GM18507 (cell line): ENCODE measurements at places on chromosomes 1 and 21.

GRCh38 chr1:55127827-55128343, 87.3 kb downstream of the USP24 start:
- DNase-seq: no peak

DNA sequence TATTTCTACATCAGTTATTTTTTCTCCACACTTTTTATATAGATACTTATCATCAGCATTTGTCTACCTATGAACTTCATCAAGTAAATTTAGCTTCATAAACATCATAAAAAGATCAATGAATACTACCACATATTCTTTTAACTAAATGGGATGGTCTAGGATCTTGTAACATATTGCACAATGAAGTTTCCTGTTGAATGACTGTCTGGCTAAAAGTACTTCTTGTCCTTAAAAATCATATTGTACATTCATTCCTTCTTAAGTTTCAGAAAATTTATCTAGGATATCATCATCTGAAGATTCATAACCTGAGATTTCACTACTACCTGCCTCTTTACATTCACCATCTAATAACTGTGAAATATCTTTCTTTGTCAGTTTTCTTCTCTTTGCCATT, 69.0 kb downstream of the MAGI3 start:
- no peak for DNase-seq

DNA sequence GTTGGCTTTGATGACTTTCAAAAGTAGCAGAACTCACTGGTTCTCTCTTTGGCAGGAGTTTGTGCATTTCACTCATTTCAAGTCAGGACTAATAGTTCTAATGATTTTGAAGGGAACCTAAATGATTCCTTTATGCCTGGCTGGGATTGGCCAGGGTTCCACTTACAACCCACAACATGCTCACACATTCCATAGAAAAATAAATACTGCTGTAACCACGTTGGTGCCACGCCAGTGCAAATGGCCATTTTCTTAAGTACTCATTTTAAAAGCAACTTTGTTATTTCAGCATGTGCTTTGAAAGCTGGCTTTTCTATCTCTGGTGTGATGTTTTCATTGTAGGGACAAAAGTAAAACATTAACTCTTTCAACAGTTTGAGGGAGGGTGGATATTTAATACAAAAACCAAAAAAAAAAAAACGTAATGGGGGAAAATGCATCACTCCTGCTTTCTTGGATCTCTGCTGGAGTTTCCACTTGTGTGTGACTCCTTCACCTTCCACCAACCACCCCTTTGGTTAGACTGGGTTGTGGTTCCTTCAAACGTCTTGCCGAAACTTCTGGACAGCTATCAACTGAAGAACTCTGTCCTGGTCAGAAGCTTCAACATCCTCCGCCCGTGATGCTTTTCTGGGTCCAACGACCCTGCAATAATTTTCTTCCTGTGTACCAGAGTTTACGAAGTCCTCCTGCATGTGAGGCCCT, 300.4 kb upstream of the RUNX1 start:
- DNase-seq: no peak

DNA sequence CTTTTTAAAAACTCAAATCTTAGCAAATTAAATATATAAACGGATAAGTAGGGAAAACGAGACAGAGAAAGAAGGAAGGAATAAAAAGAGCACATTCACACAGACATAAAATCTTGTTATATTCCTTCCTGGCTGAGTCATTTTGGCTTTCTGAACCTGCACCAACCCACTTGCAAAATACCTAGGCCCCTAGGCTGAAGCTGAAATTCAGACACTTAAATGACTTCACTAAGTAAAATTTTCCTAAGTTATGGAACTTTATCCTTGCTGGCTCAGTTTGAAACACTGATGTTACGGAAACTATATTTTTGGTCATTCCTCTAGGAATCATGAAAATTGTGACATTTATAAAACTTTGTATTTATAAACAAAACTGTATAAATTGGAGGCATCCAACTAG, 462.8 kb upstream of the NFIA start:
- no peak for DNase-seq

DNA sequence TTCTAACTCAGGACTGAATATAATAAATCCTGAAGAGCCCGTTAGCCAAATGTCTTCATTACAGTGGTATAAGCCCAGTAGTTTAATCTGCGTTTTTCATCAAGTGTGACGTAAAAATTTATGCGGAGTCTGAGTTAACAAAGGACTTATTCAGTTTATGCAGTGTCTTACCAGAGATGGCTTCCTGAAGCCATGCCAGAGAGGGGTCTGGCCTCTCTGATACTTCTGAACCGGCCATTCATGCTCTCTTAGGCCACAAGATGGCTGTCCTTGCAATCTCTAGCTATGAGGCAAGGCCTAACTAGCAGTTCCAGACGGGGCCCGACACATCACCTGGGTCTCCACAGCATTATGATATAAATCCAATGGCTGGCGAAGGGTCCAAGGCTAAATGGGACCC, 101.4 kb downstream of the TEX35 start:
- DNase-seq: no peak

GRCh38 chr1:32622806-32623681, 27.3 kb downstream of the ZBTB8OS start:
- DNase-seq: no peak

DNA sequence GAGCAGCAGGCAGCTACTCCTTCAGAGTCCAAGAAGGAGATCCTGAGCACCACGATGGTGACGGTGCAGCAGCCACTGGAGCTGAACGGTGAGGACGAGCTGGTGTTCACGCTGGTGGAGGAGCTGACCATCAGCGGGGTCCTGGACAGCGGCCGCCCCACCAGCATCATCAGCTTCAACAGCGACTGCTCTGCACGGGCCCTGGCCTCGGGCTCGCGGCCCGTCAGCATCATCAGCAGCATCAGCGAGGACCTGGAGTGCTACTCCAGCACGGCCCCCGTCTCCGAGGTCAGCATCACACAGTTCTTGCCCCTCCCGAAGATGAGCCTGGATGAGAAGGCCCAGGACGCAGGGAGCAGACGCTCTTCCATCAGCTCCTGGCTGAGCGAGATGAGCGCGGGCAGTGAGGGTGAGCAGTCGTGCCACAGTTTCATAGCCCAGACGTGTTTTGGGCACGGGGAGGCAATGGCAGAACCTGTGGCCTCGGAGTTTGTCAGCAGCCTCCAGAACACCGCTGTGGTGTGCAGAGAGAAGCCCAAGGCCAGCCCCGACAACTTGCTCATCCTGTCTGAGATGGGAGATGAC, 531.8 kb downstream of the KIF26B start:
- no peak for DNase-seq

GRCh38 chr1:247204177-247204647, 32.4 kb upstream of the ZNF124 start:
- DNase-seq: no peak

GRCh38 chr1:38173848-38174247, 127.3 kb upstream of the POU3F1 start:
- no peak for DNase-seq

DNA sequence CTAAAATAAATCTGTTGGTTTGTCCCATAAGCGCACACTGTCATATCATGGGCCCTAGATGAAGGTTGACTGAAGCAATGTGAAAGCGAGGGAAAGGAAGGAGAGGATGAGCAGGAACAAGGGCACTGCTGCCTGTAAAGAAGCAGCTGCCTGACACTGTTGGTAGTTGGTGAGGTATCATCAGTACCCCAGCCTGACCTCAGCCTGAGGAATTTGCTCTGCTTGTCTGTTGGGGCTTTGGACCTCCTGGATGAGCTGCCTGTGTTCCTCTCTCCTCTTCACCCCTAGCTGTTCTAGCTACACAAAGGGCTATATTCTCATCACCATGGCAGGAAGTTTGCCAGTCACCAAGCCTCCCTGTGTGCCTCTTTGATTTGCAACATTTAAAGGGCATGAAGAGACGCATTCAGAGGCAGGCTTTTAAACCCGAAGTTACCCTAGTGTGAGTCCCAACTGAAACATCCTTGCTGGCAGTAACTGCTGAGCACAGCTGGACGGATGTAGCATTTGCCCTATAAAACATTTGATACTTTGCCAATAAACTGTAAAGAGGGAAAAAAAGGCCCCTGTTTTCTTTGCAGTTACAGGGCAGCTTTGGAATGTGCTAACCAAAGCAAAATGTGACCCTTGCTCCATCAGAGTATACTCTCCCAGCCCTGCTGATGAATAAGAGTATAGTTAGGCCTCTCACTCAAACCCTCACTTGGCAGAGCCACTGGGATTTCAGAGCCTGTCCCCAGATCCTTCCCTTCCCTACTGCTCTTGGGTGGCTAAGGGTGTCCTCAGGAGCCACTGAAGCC, 22.2 kb upstream of the SPATA6 start:
- DNase-seq: no peak

DNA sequence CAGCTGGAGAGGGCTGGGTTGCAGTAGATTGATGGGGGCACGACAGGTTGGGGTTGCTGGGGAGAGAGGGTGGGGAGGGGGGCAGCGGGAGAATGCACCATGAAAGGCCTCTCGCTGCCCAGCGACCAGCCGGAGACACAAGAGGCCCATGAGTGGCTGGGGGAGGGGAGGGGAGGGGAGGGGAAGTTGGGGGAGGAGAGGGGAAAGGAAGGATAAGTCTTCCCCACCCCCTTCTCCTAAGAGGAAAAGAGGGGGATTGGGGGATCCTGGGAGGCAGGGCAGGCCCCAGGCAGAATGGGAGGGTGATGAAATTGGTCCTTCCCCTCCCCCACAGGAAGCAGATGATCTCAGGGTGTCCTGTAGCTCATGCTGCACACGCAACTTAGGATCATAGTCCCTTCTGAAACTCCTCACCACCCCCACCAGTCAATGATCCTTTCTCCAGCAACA, 45.7 kb downstream of the PAX7 start:
- DNase-seq: no peak

DNA sequence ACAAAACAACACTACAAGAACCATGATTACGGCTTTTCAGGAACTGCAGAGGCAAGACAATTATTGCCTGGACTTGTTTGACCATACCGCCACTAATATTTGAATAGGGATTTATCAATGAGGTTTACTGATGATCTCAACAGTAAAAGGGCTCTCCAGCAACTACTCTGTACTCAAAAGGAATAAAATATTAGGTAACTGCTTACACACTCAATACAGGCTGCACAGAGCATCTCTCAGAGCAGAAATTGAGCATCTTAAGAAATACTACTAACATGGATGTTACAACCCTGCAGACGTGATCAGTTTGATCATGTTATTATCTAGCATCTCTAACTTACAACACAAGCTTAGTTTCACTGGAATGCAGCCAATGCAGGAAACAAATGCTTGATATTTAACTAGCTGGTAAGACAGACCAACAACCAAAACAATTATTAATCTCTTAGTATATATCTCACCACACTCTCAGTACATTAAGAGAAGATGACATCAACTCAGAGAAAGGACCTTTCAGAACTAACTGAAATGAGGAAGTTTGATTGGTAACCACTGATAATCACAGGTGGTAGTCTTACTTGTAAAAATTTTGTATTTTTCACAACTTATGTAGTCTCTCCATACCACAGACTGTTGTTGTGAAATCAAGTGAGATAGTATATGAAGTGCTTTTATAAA, 52.2 kb downstream of the PUM1 start:
- DNase-seq: peak; percentile 28

GRCh38 chr1:167486090-167486824, 32.1 kb downstream of the CD247 start:
- no peak for DNase-seq

- DNase-seq: no peak
Measured at GRCh38 chr1:59831529-59831928, 16.8 kb downstream of the HOOK1 start.

DNA sequence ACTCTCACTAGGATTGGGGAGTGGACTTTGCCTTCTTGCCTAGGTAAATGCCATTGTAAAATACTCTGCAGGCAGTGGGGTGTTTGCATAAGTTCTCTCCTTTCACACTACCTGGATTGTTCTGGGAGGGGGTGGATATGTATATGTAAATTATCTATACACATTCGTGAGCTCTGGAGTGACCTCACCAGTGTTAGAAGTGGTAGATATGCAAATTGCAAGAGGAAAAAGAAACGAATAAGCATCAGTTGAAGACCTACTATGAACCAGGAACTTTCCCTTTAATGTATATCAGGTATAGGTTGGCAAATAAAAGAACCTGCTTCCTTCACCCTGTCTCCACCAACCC, 1.5 kb upstream of the ARHGEF11 start:
- no peak for DNase-seq

GRCh38 chr1:93177991-93178390, 2.2 kb downstream of the TMED5 start:
- no peak for DNase-seq

DNA sequence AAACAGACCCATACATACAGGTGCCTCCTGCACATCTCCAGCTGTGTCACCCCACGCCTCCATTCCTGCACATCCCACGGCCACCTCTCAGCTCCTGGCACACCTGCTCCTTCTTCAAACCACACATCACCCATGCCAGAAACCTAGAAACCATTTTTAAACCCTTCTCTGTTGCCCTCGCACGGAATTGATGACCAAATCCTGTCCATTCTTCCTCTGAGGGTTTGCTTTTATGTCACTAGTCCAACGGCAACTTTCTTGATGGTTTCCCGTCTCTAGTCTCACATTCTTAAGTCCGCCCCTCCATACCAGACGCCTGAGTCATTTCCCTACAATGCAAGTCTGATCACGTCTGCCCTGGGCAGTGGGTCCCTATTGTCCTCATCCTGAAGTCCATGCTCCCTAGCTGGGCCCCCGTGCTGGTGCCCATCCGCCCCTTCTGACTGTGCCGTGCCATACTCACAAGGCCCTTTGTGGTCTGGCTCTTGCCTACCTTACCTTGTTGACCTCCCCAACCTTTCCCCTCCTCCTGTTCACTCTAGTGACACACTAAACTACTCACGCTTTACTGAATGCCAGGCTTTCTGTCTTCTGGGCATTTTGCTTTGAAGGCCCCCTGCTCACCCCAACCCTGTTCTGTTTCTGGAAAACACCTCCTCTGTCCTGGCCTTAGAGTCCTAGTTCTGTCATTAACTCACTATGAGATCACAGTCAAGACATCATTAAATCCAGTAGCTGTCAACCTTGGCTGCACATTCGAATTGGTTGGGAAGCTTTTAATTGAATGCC, 17.6 kb downstream of the SLC2A1 start:
- no peak for DNase-seq

GRCh38 chr1:59096501-59096900, 200.4 kb upstream of the FGGY start:
- DNase-seq: no peak

DNA sequence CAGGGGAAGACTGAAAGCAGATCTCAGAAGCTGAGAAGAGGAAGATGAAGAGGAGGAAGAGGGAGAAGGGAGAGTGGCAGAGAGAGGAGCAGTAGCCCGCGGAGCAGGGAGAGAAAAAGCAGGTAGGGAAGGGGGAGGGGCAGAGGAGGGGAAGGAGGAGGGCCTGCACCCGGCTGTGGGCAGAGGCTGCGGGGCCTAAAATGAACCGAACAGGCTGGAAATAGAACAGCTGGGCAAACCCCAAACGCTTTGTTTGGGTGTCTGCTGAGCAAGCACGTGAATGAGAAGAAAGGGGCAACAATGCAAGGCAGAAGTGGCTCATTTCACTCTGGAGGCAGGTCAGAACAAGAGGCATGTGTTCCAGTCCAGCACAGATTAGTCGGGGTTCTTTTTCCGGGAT, 33.5 kb downstream of the KCNC4 start:
- no peak for DNase-seq

DNA sequence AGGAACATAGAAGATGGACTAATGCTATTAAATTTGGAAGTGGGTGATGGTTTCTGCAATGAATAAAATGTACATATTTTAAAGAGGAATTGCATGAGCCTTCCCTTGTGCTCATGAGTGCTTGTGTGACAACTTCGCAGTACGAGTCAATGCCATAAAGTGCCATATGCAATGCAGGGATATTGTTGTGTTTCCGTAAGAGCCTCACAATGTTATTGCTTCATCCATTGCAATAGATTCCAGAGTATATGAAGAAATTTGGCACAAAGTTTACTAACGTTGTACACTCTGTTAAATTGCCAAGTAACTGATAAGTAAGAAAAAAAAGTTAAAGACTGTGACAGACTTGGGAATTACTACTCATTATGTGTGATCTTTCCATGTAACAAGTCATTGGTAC, 22.3 kb downstream of the BTG3 start:
- no peak for DNase-seq
